Activated T-cell treated with anti-CD3 and anti-CD28 coated beads for 48 hours (primary cell): ENCODE measurements at places on chromosomes 3 and 15.

- no peak for DNase-seq
Measured at GRCh38 chr15:48427479-48427878, 96.2 kb downstream of the DUT start.

DNA sequence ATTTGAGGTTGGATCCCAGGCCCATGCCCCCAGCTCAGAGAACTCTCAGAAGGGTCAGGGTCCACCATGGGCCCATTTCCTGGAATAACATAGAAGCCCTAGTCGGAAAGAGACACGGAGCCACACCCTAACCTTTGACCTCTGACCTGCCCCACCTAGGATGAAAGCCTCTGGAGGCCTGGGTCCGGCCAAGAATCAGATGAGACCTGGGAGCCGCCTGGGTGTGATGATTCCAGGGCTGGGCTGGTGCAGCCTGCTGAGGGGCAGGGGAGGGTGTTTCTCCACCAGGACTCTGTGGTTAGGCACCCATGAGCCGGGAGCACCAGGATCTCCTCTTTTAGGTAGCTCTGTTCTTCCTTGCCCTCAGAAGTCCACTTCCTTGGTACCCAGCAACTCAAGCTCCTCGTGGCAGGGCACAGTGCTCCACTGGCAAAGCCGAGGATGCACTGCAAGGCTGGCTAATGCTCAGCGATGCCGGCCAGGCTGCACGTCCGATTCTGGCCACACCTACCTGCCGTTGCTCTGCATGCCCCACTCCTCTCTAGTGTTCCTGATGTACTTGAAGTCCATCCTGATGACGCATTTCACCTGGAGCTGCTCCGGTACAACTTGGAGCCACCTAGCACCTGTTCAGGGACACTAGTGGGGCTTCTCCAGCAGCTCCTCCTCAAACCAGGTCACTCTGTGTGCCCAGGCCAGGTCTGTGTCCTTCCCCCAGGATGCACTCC lies 57.4 kb downstream of the ZNF445 start:
- no peak for DNase-seq

DNA sequence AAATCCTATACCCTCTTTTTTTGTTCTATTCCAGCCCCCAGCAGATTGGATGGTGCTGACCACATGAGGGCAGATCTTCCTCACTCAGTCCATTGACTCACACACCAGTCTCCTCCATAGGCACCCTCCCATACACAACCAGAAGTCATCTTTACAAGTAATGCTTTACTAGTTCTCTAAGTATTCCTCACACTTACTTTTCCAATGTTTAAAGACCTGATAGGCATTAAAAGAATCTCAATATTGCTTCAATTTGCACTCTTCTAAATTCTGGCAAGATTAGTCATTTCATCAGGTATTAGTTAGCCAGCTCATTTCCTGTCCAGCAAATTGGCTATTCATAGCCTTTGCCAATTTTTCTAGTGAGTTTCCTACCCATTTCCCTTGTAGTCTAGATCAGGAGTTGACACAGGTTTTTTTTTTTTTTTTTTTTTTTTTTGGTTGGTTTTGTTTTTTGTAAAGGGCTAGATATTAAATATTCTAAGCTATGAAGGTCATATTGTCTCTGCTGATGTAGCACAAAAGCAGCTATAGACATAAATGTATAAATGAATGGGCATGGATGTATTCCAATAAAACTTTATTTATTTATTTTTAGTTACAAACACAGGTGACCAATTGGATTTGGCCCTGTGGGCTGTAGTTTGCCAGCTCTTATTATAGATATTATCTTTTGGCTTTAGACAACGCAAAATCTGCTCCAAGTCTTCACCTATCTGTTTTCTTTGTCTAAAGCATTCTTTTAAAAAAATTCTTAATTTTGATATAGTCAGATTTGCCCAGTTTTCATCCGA lies 76.1 kb downstream of the ABHD5 start:
- no peak for DNase-seq

GRCh38 chr15:88631464-88632028 lies 7.3 kb upstream of the ISG20 start:
- no peak for DNase-seq

DNA sequence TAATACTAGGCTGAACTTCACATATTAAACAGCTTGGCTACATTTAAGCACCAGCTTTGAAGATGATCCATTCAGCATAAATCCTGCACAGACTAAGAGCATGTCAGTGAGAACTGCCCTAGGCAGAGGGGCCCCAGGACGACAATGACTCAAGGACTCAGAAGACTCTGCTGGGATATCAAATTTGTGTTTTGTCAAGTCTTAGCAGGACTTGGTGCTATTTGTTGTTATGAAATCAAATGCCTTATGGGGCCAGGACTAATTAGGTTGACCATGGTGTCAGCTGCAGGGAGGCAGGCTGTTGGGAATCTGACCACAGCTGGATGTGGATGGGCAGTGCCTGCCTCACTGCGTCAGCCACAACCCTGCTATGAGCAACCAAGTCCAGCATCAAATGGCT lies 91.8 kb downstream of the RYR3 start:
- no peak for DNase-seq

GRCh38 chr3:164326714-164327113 lies 751.6 kb downstream of the SI start:
- DNase-seq: no peak
